NCI-H2081 (cell line): ENCODE measurements at places on chromosomes 3 and 15.
A peak's percentile ranks its signal among the peaks of the same experiment; 100 is the strongest.

GRCh38 chr3:31705736-31706135, 173.0 kb downstream of the STT3B start:
- no peak for DNase-seq

DNA sequence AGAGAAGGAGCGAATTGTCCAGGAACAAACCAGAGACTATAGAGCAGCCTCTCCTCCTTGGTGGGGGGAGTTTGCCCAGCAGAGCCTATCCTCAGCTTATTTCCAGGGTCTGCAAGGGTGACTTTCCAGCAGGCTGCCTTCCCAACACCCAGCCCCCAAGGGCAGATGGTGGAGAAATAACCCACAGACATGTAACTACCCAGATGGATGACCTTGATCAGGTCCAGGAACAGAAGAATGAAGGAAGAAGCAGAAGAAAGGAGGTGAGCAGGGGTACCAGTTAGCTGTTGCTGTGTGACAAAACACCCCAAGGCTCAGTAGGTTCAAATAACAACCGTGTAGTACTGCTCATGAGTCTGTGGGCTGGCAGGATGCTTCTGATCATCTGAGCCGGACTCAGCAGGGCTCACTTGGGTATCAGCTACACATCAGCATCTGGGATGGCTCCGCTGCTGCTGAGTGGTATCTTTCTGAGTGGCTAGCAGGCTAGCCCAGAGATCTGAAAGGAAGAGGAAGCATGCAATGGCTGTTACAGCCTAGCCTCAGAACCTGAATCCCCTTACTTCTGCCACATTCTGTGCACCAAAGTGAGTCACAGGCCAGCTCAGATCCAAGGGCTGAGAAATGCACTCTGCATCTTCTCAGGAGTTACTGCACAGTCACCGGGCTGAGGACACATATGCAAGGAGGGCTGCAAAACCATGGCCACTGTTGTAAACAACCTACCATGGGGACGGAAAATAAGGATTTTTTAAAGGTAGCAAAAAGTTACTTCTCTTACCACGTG, 22.2 kb upstream of the TXNRD3 start:
- no peak for DNase-seq

DNA sequence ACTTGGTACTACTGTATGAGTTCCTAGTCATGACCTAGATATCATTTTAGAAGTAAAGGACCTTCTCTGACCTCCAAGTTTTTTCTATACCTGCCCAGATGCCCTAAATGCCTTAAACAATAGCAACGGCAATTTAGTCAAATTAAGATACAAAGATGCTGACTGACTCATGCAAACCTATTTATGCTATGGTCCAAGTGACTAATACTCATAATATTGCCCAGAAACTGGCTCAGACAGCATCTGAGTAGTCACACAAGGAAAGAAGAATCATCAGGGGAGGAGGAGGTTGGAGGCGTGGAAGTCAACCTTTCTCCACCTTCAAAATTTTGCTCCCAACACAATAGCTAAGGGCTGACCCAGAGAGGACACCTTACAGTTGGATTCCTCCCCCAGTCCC, 6.8 kb downstream of the FYCO1 start:
- DNase-seq = no peak

- no peak for DNase-seq
Observed at GRCh38 chr15:43920815-43921214, 94.0 kb downstream of the WDR76 start.

- DNase-seq = no peak
Observed at GRCh38 chr3:87795701-87796100, 263.1 kb downstream of the CGGBP1 start.

DNA sequence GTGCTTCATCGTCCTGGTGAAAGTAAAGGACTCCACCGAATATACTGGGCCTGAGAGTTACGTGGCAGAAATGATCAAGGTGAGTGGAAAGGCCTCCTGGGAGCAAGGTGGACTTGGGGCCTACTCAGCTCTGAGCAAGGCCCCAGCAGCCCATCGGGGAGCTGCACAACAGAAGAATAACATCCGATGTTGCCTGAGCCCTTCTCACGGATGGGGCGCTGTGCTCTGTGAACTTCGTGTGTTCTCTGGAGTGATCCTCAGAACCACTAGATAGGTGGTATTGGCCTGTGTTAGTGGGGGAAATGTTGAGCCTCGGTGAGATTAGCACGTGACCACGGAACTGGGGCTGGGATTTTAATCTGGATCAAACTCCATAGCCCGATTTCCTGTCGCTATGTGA, 161.1 kb upstream of the BHLHE40 start:
- no peak for DNase-seq

DNA sequence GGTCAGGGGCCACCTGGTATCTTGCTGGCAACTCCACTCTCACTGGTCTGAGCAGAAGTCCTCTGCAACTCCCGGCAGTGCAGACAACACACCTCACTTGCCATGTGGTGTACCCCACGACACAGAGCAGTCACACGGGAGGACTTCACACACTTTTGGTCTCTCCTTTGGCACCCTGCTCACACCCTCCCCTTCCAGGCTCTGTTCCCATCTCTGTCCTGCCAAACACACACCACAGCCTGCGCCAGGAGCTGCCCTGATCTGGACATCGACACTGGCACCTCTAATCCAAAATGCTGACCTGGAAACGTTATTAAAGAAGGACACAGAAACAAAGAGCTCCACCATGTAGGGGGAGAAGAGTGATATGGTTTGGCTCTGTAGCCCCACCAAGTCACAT, 57.2 kb downstream of the SLC41A3 start:
- DNase-seq = no peak

DNA sequence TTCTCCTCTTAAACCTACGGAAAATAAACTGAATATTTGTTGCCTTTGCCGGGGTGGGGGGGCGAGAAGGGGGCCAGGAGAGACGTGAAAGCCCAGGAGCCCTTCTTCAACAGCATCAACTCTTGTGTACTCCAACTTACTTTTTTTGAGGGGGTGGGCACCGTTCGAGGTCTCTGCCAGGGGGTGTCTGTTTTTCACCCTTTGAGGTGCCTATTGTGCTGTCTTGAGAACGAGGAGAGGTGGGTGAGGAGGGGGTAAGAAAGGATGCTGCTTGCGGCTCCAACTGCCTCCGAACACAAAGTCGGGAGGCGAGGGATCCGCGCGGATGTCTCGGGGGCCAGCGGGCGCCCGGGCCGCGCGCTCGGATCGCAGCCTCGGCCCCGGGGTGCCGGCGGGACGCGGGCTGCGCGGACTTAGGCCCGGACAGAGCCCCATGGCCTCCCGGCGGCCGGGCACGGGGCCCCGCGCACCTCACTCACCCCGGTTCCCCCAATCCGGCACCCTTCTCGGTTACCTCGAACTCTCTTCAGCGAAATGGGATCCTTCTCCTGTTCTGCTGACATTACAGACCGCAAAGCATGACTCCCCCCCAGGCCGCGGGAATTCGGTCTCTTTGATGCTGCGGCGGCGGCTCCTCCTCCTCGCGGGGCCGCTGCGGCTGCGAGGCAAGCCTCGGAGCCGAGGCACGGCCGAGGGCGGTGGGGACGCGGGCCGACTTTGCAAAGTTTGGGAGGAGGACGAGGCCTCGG, 650 bp downstream of the PYGO1 start:
- peak; percentile 28 for DNase-seq

- no peak for DNase-seq
Observed at GRCh38 chr3:194974468-194975135, 288.9 kb downstream of the FAM43A start.

DNA sequence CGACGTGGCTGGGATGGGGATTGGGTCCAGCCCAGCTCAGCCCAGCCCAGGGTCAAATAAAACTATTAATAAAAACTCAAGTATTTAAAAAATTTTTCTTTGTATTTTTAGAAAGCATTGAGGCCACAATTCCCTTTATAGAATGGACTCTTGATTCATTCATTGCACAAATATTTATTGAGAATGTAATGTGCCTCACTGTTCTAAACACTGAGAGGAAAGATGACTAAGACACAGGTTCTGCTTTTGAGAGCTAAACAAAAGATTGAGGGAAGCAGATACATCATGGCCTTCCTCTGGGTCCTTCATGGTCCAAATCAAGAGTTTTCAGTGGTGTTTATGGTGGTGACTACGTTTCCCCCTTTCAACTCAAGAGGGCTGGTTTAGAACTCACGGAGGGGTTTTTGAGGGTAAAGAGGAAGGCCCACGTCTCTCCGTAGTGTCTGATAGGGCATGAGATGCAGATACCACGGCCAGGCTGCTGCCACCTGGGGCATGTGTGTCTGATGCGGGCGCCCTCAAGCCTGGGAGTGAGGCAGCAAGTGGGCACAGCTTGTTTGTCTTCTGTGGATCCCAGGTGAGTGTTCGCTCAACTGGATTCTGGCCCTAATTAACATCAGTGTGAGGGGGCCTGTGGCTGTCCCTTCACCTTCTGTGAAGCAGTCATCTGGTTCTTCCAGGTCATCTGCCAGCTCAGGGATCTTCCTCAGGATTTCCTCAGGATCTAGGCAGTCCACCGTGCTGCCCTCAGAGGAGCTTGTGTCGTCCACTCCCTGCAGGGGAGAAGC, 73.5 kb upstream of the SCN5A start:
- no peak for DNase-seq

DNA sequence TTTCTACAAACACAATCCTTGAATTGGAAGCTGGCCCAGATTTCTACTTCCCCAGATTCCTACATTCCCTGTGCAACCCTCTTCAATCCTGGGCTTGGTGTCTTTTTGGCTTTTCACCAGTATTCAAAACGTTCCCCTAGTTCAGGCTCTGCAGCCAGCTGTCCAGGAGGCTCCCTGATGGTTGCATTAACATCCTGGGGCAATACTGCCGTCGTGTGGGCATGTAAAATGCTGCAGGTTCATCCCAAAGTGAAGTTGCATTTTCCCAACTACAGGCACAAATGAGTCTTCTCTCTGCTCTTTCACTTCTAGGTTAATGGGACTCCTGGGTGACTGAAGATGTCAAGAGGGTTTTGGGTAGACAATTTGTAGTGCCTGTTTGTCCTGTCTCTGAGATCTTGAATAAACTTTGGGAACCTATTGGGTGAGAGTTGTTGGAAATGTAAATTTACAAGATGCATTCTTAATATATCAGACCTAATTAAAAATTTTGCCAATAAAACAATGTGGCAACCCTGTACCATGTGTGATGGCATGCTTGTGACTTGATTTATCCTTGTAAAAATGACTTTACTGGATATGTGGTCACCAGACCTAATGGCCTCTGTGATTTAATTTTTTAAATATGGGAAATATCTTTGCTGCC, 28.6 kb downstream of the SOX14 start:
- no peak for DNase-seq

- DNase-seq = peak; percentile 11
Observed at GRCh38 chr15:42364529-42364928, 5.2 kb downstream of the CAPN3 start.

- DNase-seq = no peak
Observed at GRCh38 chr3:106326941-106327695, 458.3 kb upstream of the CBLB start.

DNA sequence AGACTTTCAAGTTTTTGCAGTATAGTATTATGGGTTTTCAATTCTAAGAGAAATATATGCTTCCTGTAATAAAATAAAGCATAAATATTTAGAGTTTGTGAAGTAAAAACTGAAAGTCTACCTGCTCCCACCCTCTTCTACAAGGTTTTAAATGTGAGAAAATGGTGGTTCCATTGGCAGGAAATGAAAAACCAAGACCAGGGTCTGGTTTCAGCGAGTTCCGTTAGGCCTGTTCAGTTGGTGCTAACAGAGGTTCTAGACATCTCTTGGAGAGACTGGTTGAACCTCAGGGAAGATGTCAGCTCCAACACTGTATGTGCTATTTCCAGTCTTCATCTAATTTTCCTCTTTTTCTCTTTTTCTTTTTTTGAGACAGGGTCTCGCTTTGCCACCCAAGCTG, 11.8 kb upstream of the MYO1E start:
- DNase-seq = no peak

- peak; percentile 75 for DNase-seq
Observed at GRCh38 chr15:53658255-53658654, 101.2 kb downstream of the WDR72 start.

DNA sequence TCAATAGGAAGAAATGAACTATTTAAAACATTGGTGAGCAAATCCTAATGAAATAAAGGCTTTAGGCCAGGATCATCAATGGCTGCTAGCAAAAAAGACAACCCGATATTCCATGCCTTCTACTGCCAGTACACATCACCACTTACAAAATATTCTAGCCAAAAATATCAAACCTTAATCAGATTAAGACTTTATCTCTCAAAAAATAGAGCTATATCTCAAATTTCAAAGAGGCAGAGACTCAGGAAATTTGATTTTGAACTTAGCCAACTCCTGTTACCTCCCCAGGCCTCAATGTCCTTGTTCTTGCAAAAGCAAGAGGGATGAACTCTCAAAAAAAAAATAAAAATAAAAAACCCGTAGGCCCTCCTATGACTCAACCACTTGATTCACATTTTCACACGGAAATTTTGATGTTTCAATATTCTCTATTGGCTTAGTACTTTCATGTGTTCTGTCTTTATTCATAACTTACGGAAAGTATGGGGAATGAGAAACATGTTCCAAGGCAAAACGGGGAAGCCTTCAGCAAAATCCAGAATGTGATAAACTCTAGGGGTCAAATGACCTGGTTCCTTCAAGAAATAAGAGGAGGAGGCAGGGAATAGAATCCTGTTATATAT, 273.3 kb upstream of the ZPLD1 start:
- DNase-seq = no peak

DNA sequence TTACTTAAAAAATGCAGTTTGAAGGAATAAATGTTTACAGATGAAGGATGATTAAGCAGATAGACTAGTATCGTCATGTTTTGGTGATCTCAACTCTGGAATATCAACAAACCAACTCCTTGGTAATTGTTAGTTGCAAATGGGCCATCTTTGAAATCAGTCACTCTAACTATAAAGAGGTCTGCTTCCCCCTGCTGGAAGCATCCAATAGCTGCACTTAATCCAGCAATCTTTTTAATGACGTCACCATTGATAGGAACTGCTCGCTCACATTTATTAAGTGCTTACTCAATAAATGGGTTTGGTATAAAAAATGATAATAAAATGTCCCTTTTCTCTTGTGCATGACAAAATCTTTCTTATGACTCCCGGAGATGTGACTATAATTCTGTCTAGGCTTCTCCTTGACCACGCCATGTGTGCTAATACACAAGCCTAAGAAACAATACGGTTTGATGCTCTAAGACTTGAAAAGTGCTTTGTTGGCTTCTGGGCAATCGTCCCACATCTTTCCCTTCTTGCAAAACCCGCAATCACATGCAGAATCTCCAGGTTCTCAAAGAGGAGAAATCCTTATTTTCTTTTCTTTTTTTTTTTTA, 227.6 kb upstream of the POU1F1 start:
- peak; percentile 46 for DNase-seq

DNA sequence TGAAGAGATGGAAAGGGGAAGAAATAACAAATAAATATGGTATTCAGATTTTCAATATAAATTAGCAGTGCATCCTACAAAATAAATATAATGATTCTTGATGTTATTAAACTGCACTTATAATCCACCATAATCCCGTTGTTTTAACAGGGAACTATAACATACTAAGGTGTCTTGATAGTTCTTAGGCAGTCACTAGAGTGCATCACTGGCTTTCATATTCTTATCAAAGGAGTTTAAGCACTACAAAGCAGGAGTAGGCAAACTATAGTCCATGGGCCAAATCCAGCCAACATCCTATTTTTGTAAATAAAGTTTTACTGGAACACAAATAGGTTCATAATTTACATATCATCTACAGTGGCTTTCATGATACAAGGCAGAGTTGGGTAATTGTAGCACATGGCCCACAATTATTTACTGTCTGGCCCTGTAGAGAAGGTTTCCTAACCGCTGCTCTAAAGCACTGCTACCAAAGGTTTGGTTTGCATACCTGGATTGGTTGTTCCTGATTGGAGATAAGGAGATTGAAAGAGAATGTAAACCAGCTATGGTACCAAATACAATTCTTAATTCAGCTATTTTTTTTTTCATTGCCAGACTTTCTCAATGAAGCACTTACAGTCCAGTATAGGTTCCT, 104.3 kb downstream of the ZNF280D start:
- DNase-seq = no peak
